ENCODE measurements at places on chromosomes 3 and 15.

GRCh38 chr3:61966200-61966599, 404.8 kb downstream of the PTPRG start:
- DNase-seq, result no peak

- no peak for DNase-seq
Observed at GRCh38 chr15:86630946-86631345, 551.3 kb downstream of the AGBL1 start.

DNA sequence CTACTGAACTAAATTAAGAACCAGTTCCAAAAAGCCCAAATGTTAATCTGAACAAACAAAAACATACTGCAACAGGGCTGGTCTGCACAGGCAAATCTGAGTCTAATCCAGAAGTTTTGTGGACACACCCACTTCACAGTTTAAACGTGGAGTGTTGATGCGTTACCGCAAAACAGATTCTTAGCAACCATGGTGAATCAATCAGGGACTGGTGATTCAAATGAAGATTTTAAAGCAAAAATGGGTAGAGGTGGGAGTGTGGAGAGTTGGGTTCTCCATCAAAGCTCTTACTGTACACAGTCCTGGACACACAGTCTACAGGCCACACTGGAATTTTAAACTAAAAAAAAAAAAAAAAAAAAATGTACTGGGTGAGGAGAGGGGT, 5.2 kb downstream of the ANXA2 start:
- no peak for DNase-seq

- no peak for DNase-seq
Observed at GRCh38 chr15:61146931-61147230, 82.2 kb downstream of the RORA start.

DNA sequence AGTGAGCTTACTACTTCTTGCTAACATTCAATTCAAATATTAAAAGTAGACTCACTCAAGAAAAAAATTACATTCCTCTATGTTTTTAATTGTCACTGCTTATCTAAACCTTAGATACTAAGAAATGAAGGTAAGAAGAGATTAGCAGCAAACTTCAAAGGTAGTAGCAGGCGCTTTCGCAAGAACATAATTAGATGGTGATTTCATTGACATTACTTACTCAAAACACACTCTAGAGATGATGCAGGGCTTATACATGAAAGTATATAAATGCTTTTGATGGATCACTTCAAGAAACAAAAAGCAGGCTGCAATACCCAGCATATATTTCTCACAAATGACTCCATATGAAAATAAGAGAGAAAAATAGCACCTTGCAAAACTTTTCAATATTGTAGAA, 86.8 kb downstream of the FSIP1 start:
- DNase-seq, result no peak

- DNase-seq, result no peak
Observed at GRCh38 chr3:118984699-118985098, 49.9 kb downstream of the IGSF11 start.

- DNase-seq, result no peak
Observed at GRCh38 chr3:197487911-197488391, 67.8 kb downstream of the BDH1 start.

GRCh38 chr15:60035344-60035743, 31.2 kb downstream of the FOXB1 start:
- no peak for DNase-seq

DNA sequence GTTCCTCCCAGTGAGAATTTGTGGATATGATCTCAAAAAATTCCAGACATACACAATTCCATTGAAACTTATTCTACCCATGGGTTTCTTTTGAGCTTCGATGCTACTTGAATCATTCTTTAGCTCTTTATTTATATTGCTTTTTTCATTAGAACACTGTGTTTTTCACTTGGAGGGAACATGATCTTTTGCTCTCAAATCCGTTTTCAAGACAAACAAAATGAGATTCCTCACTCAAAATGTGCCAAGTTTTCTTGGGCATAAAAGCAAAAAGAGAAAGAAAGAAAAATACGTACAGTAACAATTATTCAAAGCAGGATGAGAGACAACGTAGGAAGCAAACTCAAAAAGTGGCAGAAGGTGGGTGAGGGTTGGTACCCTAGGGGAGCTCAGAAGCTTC, 118.8 kb upstream of the PDZRN3 start:
- no peak for DNase-seq

GRCh38 chr3:186217820-186218164, 108.9 kb upstream of the ETV5 start:
- DNase-seq, result no peak

DNA sequence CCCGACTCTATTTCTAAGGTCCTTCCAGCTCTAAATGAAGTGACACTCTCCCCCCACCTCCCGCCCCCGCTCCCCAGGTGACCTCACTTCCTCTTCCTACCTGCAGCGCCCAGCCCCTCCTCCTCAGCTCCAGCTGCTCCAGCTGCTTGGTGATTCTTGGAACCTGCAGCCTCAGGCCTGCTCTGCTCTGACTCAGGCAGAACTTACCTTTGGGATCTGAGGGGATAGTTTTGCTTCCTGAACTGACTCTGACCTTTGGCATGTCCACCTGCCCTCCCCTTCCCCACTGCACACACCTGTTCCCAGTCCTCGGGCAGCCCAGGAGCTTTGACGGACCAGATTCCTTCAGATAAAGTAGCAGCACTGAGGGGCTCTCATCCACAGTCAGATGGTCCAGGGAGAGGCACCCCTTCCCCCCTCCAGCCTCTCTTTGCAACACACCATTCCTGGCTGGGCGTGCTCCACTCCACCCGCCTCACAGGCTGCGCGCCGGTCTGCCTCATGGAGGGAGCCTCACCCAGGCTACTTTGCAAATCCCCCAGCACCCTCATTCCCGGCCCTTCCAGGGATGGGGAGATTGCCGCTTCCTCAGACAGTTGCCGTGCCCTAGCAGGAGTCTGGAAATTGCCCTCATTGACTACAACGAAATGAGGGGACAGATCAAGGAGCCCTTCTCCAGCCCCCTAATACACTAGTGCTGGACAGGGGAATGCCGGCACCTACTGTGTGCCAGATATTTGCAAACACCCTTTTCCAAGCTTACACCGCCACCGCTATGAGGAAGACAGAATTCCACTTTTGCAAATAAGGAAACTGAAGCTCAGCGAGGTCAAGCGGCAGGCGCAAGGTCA, 692 bp upstream of the C15orf39 start:
- DNase-seq, result peak; percentile 76

DNA sequence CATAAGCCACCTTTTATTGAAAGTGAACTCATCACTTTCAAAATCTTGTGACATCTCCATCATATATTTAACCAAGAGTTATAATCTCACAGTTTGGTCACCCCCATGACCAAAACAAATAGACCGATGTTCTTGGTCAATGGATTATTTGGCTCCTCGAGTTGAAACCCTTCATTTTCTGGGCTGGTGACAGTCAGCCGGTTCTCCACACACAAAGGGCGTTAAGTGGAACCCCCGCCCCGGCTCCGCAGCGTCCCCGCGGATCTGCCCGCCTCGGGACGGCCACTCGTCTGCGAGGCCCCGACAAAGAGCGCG, 772 bp downstream of the TSPAN3 start:
- DNase-seq, result no peak

DNA sequence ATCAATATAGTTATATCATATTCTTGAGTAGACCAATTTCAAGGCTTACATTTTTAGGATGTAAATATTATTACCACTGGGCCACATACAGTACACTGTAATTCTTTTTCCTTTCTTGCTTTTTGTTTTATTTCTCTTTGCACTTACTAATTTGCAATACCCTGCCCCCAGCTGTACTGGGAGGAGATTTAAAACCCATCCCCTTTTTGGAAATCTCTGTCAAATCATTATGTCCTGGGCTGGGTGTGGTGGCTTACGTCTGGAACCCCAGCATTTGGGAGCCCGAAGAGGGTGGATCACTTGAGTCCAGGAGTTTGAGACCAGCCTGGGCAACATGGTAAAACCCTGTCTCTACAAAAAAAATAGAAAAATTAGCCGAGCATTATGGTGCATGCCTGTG, 16.2 kb downstream of the ZBTB11 start:
- DNase-seq, result no peak

GRCh38 chr15:65904301-65904700, 35.0 kb downstream of the RAB11A start:
- DNase-seq, result no peak

DNA sequence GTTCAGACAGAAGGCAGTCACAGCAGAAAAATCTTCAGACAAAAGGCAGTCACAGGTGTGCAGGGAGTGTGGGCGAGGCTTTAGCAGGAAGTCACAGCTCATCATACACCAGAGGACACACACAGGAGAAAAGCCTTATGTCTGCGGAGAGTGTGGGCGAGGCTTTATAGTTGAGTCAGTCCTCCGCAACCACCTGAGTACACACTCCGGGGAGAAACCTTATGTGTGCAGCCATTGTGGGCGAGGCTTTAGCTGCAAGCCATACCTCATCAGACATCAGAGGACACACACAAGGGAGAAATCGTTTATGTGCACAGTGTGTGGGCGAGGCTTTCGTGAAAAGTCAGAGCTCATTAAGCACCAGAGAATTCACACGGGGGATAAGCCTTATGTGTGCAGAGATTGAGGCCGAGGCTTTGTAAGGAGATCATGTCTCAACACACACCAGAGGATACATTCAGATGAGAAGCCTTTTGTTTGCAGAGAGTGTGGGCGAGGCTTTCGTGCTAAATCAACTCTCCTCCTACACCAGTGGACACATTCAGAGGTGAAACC, 27.6 kb downstream of the ZNF589 start:
- peak; percentile 8 for DNase-seq

DNA sequence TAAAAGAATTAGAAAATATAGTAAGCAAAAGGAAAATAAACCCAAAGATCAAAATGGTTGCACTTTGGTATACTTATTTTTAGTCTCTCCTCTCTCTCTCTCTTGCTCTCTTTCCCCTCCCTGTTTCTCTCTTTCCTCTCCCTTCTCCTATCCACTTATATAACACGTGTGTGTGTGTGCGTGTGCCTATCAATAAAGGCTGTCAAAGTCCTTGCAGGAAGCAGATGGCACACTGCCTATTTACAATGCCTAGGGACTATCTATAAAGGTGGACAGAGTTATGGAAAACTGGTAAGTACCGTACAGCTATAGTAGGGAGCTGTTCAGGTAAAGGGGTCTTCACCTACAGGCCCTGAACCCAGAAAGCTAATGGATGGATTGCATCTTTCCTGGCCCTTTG, 161.6 kb downstream of the SQOR start:
- no peak for DNase-seq

DNA sequence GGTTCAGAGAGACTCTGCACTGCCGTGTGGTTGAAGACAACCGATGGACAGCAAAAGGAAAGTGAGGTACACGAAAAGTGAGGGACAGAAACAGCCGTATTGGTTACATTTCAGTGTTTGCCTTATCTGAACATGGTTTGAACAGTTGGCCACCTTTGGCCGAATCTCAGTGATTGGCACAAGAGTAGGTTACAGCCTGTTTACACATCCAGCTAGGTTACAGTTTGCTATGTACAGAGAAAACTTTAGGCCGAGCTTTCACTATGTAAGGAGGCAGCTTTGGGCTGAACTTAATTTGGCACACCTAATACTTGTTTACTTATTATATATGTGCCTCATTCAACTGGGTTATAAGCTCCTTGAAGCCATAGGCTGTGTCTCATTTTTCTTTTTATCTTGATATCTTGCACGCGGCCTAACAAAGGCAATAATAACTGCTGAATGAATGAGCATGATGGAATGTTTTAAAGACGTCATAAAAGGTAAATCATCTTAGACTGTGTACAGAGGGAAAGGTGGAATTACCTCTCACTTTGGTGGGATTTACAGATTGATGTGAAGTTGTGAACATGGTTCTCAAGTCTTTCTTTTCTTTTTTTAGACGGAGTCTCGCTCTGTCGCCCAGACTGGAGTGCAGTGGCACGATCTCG, 17.2 kb upstream of the GREM1 start:
- no peak for DNase-seq

- DNase-seq, result no peak
Observed at GRCh38 chr3:11716573-11717290, 73.0 kb upstream of the VGLL4 start.

GRCh38 chr15:49831206-49831965, 210.5 kb downstream of the DTWD1 start:
- no peak for DNase-seq

GRCh38 chr15:51341366-51342226, at the start of gene GLDN:
Gene GLDN, plus strand, starts transcription at chr15:51341655. Its CDS starts 30 bp downstream, at chr15:51341685.
- DNase-seq, result peak; percentile 55

GRCh38 chr15:94182883-94183282, 48.5 kb upstream of the MCTP2 start:
- DNase-seq, result no peak

DNA sequence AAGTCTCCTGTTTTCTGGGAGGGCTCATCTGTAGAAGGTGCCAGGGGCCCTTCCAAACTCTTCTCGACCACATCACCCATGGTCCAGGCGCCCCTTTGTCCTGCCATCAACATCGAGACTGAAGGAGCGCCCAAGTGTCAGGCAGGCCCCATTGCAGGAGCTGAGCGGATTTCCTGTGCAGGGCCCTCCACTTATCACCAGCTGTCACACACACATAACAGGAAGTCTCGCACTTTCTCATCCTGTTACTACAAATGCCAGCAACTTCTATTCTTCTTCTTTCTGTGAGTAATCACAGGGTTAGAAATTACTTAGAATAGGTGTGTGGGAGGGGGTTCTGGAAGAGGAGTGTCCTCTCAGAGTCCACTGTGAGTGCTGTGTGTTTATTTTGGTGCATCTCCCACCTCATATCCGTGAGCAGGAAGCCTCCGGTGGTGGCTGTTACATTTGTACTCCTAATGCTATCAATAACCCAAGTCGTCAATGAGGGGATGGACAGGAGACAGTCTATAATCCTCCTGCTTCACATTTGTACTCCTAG, at the start of gene KLHL6:
KLHL6 (minus strand) TSS at position 166 of the 541 bp plus-strand sequence; CDS start at position 113, 53 bp downstream.
- DNase-seq, result no peak

GRCh38 chr15:38882221-38882620, 317.6 kb upstream of the RASGRP1 start:
- no peak for DNase-seq

DNA sequence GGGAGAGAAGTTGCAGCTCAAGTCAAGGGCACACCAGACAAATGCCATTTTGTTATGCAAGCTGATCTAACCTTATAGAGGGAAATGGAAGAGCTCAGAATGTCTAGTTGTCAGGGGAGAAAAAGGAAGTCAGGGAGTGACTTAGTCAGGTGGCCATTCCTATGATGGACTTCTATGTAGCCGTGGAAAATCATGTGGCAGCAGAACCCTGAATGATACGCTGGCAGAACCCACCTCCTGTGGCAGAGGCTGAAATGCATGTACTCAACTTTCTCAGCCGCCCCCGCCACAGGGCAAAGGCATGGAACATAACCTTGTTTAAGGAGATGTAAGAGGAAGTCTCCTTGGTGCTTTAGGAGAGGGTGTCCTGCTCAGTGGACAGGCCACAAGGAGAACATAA, 37.7 kb upstream of the PARL start:
- DNase-seq, result no peak

- DNase-seq, result no peak
Observed at GRCh38 chr15:71413419-71413818, 298.1 kb downstream of the THSD4 start.

Measured in NCI-H1436 (cell line).